ENCODE measurements at places on chromosomes 7 and 10. TPM values are rescaled to one million over a fixed set of nuclear protein-coding genes. Genes with fewer than 3 reads are reported as not detected.

The ATOH7 gene
- total RNA-seq, result 1.4 TPM

- no peak for DNase-seq
These were observed 80.7 kb downstream of the HIPK2 start for GRCh38 chr7:139697056-139697455.

GRCh38 chr7:108124820-108125219, 5.3 kb downstream of the LAMB4 start:
- DNase-seq, result no peak

The ITIH5 gene
- 14.3 TPM for total RNA-seq

- no peak for DNase-seq
These were observed 465.9 kb upstream of the GALNT17 start for GRCh38 chr7:70665997-70666396.
